ENCODE measurements at places on chromosomes 2 and 18. TPM values are rescaled to one million over a fixed set of nuclear protein-coding genes. Genes with fewer than 3 reads are reported as not detected.

The FHL2 gene
- total RNA-seq, result 67.2 TPM

The NDUFS1 gene
- 72.5 TPM for total RNA-seq

The RND3 gene
- 217 TPM for total RNA-seq

The MIB1 gene
- 82.3 TPM for total RNA-seq

The GAD1 gene
- 1.3 TPM for total RNA-seq

The COL6A3 gene
- total RNA-seq, result 0.64 TPM

All from bronchial epithelial cell (primary cell).